Activated T-helper 2 cell treated with anti-CD3 and anti-CD28 coated beads, Interferon-gamma antibody, Interleukin-2, Interleukin-4, amounts not matched to agents 10 μg/mL and 5 μg/mL and 100 μg/mL, durations not matched to agents 14 hours and 24 hours and 36 hours (primary cell): ENCODE measurements at places on chromosomes 3 and 15. TPM values are rescaled to one million over a fixed set of nuclear protein-coding genes. Genes with fewer than 3 reads are reported as not detected.
A peak's percentile ranks its signal among the peaks of the same experiment; 100 is the strongest.

The ARHGEF26 gene
- total RNA-seq: 0.18 and 0.28 TPM in 2 replicates

The NPAP1 gene
- not detected in 2 replicates for total RNA-seq

DNA sequence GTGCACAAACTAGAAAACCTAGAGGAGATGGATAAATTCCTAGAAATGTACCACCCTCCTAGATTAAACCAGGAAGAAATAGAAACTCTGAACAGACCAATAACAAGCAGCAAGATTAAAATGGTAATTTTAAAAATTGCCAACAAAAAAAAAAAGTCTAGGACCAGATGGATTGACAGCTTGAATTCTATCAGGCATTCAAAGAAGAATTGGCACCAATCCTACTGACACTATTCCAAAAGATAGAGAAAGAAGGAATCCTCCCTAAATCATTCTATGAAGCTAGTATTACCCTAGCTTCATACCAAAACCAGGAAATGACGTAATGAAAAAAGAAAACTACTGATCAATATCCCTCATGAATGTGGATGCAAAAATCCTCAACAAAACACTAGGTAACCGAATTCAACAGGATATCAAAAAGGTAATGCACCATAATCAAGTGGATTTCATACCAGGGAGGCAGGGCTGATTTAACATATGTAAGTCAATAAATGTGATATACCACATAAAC, 10.1 kb upstream of the CCR1 start:
- H3K4me1 ChIP-seq: peaks cover 16% of the 10 kb centered on the region
- DNase-seq: no peak
- H3K4me3 ChIP-seq: no peak overlapping the region

- H3K4me3 ChIP-seq: no peak overlapping the region
- H3K36me3 ChIP-seq: no peaks in the 10 kb centered on the region
- H3K4me1 ChIP-seq: peaks cover 8% of the 10 kb centered on the region
- H3K27ac ChIP-seq: no peak overlapping the region
- DNase-seq: no peak
Measured at GRCh38 chr3:12097971-12098370, 60.7 kb downstream of the TIMP4 start.

- H3K27ac ChIP-seq: no peak within 1 kb of the TSS
- H3K36me3 ChIP-seq: no peaks in the 10 kb centered on the region
- peak; percentile 56 for DNase-seq
- peaks cover 12% of the 10 kb centered on the region for H3K4me1 ChIP-seq
Measured at GRCh38 chr3:50674349-50675178, at the start of gene DOCK3. Gene DOCK3, plus strand, starts transcription at chr3:50674927. Its CDS starts 337 bp downstream, at chr3:50675264.

- no peak overlapping the region for H3K27ac ChIP-seq
- H3K4me1 ChIP-seq: peaks cover 12% of the 10 kb centered on the region
- no peak overlapping the region for H3K4me3 ChIP-seq
- H3K27me3 ChIP-seq: no peaks in the 10 kb centered on the region
- DNase-seq: no peak
- H3K36me3 ChIP-seq: peaks cover 53% of the 10 kb centered on the region
Measured at GRCh38 chr3:121482660-121483059, 63.1 kb downstream of the POLQ start.

DNA sequence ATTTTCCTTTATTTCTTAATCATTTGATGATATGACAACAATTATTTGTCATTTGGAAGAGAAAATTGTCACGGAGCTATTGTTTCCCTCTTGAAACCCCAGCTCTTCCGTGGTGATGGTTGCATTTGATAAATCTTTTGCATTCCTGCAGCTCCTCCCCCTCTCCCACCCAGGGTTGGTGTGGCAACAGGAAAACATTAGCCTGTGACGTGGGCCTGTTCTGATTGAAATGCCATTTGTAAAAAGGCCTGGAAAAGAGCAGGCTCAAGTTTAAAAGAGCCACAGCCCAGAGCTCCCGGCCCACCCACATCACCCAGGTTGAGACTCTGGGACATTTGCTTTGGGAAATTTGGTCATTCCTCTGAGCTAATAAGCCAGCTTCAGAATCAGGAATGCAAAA, 282.5 kb downstream of the RPLP1 start:
- peaks cover 2% of the 10 kb centered on the region for H3K4me1 ChIP-seq
- no peak overlapping the region for H3K4me3 ChIP-seq
- H3K27me3 ChIP-seq: peaks cover 39% of the 10 kb centered on the region
- no peaks in the 10 kb centered on the region for H3K36me3 ChIP-seq
- H3K27ac ChIP-seq: no peak overlapping the region
- no peak for DNase-seq

DNA sequence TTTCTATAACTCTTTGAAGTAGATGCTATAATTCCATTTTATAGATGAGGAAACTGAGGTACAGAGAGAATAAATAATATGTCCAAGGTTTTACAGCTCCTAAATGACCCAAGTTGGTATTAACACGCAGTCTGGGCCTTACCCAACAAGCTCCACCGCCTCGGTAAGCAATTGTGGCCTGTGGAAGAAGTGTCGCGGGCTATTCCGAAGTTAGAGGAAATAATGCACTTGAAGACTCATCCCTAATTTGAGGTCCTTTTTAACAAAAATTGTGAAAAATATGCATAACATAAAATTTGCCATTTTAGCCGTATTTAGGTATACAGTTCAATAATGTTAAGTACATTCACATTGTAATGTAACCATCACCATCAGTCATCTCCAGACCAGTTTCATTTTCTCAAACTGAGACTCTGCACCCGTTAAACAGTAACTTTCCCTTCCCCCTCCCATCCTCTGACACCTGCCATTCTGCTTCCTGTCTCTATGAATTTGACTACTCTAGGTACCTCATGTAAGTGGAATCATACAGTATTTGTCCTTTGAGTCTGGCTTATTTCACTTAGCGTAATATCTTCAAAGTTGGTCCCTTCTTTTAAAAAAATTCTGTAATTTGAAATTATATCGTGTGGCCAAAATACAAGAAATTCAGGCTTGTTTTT, 18.2 kb downstream of the IDH3A start:
- peak overlapping the region; percentile 64 for H3K27ac ChIP-seq
- H3K27me3 ChIP-seq: no peaks in the 10 kb centered on the region
- H3K4me1 ChIP-seq: peaks cover 41% of the 10 kb centered on the region

- no peak for DNase-seq
- H3K4me3 ChIP-seq: no peak overlapping the region
- no peaks in the 10 kb centered on the region for H3K27me3 ChIP-seq
- peaks cover 67% of the 10 kb centered on the region for H3K36me3 ChIP-seq
Measured at GRCh38 chr3:189340680-189341460, 169.1 kb downstream of the TPRG1 start.

DNA sequence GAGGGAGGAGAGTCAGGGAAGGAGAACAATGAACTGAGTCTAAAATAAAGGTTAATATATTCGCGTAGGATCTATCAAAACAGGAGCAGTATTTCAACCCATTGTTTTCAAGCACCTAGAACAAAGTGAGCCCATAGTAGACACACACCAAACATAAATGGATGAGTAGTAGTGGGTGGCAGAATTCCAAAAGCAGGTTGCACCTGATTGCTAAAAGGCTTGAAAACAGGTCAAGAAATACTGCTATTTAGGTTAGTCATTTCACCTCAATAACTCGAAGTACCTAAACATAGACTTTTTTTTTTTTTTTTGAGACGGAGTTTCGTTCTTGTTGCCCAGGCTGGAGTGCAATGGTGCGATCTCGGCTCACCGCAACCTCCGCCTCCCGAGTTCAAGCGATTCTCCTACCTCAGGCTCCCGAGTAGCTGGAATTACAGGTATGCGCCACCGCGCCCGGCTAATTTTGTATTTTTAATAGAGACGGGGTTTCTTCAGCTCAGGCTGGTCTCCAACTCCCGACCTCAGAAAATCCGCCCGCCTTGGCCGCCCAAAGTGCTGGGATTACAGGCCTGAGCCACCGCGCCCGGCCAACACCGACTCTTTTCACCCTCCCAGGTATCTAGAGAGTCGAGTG, 855 bp upstream of the ABHD5 start:
- H3K4me3 ChIP-seq: peak overlapping the region; percentile 83
- H3K36me3 ChIP-seq: no peaks in the 10 kb centered on the region
- H3K27ac ChIP-seq: no peak overlapping the region
- H3K4me1 ChIP-seq: peaks cover 23% of the 10 kb centered on the region
- DNase-seq: no peak
